Stimulated activated CD4-positive, alpha-beta T cell treated with anti-CD3 and anti-CD28 coated beads, Interleukin-12 subunit alpha, Interleukin-12 subunit beta, amount 100 ng/mL, for 24 hours (primary cell): ENCODE measurements at places on chromosomes 11 and 22.
A peak's percentile ranks its signal among the peaks of the same experiment; 100 is the strongest.

DNA sequence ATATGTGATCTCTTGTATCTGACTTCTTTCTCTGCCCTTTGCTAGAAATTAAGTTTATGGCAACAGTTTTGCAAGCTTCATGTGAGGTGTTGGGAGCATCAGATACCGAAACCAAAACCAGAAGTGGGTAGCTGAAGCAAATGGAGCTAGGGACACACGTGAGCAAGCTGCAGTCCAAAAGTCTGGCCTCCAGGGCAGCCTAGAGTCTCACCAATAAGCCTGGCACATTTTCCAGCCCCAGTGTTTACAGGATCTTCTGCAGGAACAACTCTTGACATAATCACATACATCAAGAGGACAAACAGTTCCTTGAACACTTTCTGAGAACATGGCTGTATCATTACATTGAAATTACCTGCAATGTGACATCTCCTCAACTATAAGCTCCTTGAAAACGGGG, 114.1 kb downstream of the LARGE1 start:
- no peak for DNase-seq

DNA sequence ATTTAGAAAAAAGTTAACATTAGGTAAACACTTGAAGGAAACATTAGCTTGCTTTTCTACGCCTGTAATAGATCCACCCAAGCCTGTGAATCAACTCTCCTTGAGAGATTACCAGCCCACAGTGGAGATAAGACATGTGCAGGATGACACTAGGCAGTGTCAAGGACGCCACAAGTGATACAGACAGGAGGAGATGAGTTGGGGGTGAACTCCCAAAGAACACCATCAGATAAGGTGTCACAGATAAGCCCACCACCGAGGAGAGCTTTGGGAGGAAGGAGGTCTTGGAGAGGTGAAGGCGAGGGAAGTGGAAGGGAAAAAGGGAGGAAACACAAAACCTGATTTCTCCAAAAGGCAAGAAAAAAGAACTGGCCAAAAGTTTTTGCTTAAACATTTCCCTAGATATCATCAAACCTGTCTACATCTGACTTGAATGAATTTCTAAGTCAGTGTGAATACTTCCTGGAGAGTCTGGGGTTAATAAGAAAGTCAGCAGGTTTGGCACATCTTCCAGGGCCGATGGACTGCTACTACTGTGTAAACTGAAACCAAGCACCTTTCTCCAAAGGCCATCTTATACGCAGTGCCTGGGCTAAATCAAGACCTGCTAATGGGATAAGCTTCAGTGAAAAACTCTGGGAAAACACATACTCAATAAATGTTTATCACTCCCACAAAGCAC, 15.5 kb downstream of the CLTCL1 start:
- no peak for DNase-seq

- DNase-seq: no peak
Observed at GRCh38 chr22:48753752-48754517, 1073.7 kb downstream of the BRD1 start.

DNA sequence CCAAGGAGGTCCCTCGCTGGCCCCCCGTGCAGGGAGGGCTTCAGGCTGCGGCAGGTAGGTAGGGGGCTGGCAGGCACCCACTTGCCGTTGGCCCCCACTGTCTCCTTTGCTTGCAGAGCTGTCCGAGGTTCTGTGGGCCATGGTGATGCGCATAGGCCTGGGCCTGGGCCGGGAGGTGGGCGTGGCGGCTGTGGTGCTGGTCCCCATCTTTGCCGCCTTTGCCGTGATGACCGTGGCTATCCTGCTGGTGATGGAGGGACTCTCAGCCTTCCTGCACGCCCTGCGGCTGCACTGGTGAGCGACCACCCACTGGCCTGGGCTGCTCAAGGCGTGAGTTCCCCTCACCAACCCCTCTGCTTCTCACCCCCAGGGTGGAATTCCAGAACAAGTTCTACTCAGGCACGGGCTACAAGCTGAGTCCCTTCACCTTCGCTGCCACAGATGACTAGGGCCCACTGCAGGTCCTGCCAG, 11.6 kb downstream of the TCIRG1 start:
- DNase-seq: no peak

DNA sequence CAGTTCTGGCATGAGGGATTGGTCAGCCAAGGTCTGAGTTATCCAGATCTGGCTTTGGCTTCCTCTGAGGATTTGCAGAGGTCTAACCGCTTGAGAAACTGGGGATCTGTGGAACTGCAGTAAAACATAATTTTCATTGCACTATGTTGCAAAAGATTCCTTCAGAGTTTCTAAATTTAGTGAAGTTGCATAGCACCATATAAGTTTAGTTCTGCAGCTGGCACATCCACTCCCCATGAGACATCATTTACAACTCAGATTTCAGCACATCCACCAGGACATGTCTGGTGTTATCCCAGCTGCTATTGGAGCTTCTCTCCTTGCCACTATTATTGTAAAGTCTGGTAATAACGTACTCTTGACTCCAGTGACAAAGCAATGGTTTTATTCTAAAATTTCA, 181.5 kb downstream of the CWF19L2 start:
- DNase-seq: no peak

DNA sequence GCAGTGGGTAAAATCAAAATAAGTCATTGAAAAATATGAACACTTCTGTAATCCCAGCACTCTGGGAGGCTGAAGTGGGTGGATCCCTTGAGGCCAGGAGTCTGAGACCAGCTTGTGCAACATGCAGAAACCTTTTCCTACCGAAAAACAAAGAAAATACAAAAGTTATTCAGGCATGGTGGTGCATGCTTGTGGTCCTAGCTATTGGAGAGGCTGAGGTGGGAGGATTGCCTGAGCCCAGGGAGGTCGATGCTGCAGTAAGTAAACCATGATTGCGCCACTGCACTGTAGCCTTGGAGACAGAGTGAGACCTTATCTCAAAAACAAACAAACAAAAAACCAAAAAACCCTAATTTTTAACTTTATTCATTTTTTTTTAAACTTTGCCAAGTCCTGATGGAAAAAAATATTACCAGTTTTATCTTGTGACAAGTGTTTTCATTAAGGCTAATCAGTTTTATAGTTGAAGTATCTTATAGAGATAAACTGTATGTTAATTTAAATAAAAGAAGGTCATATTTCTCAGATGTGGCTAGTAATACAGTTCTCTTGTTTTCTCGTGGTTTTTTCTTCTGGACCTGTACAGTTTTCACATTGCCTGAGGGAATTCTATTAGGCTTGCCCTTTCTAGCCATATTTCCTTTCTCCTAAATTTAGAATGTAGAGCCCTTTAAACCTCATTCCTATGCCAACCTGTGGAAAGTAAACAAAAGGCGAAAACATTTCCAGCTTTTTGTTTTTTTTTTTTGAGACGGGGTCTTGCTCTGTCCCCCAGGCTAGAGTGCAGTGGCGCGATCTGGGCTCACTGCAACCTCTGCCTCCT, 9.4 kb downstream of the HIPK3 start:
- DNase-seq: no peak

- DNase-seq: no peak
Observed at GRCh38 chr22:22655452-22656290, 11.3 kb downstream of the GGTLC2 start.

GRCh38 chr11:21364866-21365624, 695.7 kb downstream of the NELL1 start:
- no peak for DNase-seq

DNA sequence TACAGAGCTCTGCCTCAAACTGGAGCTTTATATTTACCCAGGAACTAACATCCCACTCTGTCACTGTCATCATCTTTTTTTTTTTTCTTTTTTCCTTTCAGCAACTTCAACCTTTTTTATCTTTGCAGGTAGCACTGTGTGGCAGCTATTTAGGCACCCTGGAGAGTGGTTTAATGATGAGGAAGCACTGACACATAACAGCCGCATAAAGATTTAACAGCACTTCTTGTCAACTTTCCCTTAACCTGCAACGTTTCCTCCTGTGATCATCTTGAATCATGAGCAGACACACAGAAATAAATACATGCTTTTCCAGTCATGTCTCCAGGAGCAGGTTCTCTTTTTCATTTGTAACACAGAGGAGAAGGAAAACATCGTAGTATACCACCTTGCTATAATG, 34.8 kb downstream of the PDGFD start:
- DNase-seq: no peak

GRCh38 chr22:28801845-28802594, 1.7 kb upstream of the XBP1 start:
- DNase-seq: no peak

DNA sequence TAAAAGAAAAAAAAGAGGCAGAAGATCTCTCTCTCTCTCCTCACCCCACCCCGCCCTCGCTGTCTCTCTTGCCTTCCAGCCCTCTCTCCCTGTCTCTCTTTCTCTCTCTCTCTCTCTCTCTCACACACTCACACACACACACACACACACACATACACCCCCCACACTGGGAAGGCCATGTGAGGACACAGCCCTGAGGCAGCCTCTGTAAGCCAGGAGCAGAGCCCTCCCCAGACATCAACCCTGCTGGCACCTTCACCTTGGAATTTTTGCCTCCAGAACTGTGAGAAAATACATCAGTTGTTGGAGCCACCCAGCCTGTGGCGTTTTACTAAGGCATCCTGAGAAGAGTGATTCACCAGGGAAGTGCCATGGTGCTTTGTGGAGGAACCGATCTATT, 14.7 kb downstream of the APOL3 start:
- DNase-seq: no peak

GRCh38 chr11:47917599-47918369, 62.6 kb upstream of the PTPRJ start:
- DNase-seq: no peak

- peak; percentile 57 for DNase-seq
Observed at GRCh38 chr11:125141686-125142535, 22.6 kb upstream of the PKNOX2 start.

GRCh38 chr11:120121914-120122473, 15.9 kb downstream of the TRIM29 start:
- DNase-seq: no peak

GRCh38 chr11:2193099-2193887, 21.7 kb upstream of the TH start:
- DNase-seq: no peak

DNA sequence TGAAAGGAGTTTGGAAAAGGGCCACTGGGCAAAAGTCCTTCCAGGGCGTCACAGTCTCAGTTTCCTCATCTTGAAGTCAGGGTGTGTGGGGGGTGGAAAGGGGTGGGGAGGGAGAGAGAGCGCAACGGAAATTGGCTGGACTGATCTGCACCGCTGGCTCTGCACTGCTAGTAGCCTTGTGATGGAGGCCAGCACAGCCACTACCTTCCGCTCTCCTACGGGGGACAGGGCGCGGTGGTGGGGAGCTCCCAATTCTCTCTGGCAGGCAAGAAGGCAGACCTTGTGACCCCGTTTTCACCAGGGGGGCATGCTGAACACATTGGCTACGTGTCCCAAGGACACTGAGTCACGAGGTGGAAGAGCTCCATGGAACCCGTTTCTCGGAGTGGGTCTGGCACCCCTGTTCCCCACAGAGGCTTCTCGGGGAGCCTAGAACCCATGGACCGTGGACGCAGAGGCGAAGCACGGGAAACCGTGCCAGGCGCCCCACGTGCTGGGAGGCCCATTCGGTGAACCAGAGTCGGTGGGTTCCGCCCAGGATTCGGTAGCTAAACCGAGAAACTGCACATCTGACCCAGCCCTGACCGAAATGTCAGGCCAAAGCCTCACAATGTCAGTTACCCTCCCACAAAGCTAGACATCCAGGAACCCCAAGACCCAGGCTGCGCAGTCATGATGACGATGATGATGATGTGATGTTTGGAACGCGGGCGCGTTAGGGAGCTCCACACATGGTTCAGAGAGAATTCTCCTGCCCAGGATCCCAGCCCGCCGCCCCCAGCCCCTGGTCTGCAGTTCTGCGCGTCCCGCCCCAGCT, 28.3 kb upstream of the WNT11 start:
- peak; percentile 39 for DNase-seq

DNA sequence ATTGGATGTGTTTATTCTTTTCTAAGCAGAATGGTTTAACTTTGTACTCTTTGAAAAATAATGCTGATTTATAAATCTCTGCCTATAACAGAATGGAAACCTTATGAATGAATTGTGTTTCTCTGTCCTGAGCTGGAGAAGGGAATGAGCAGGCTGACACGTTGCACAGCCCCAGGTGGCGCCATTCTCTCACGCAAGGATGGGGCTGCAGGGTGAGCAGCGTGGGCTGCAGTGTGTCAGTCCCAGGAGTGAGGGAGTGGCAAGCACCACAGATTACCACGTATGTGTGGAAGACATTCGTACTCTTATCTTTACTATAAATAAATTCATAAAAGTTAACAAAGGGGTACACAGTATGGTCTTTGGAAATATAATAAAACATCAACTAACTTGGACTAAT, 33.4 kb downstream of the FDX1 start:
- DNase-seq: no peak

GRCh38 chr22:26122920-26123468, 46.3 kb upstream of the SEZ6L start:
- no peak for DNase-seq

DNA sequence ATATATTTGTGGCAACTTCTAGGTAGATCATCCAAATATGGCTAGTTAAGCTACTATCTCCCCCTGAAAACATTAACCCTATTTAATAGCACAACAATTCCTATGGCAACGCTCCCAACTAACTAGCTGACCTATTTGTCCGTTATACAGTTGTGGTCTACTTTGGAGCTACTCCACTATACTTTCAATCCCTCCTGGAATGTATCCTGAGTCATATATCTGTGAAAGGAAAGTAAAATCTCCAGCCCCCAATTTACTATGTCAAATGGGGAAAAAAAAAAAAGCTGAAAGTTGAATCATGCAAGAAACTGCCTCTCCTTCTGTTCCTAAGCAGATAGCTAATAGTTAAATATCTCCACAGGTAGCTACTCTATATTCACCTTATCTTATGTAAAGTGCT, 128.5 kb downstream of the CD44 start:
- no peak for DNase-seq

GRCh38 chr22:17411213-17411612, 42.0 kb downstream of the CECR2 start:
- no peak for DNase-seq

GRCh38 chr22:41247703-41248102, 7.0 kb upstream of the CHADL start:
- no peak for DNase-seq

- DNase-seq: no peak
Observed at GRCh38 chr22:26095256-26095956, 73.9 kb upstream of the SEZ6L start.

GRCh38 chr11:64570341-64570740, 20.7 kb upstream of the SLC22A12 start:
- DNase-seq: no peak

- no peak for DNase-seq
Observed at GRCh38 chr22:50179937-50180726, 5.6 kb upstream of the TRABD start.

DNA sequence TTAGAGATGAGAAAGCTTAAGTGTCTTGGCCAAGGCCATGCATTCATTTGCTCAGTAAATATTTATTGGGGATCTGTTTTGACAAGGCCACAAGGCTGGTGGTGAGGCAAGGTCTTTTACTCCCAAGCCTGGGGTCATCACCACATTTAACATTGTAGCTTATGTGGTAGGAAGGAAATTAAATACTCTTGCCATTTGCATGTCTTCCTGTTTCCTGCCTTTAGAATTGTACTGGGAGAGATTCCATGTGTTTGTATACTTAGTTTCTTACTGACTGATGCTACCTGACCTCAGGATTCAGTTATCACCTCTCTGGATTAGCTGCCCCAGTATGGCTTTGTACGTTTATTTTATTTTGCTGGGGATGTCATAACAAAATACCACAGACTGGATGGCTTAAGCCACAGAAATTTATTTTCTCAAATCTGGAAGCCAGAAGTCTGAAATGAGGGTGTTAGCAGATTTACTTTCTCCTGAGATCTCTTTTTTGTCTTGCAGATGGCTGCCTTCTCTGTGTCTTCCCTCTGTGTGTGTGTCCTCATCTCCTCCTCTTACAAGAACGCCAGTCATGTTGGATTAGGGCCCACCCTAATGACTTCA, 44.8 kb downstream of the SPECC1L start:
- DNase-seq: no peak
